Stimulated activated CD4-positive, alpha-beta T cell treated with anti-CD3 and anti-CD28 coated beads, Interleukin-1b, Interleukin-23, amount 100 ng/mL, for 1 hour (primary cell): ENCODE measurements at places on chromosomes 6 and 20.

DNA sequence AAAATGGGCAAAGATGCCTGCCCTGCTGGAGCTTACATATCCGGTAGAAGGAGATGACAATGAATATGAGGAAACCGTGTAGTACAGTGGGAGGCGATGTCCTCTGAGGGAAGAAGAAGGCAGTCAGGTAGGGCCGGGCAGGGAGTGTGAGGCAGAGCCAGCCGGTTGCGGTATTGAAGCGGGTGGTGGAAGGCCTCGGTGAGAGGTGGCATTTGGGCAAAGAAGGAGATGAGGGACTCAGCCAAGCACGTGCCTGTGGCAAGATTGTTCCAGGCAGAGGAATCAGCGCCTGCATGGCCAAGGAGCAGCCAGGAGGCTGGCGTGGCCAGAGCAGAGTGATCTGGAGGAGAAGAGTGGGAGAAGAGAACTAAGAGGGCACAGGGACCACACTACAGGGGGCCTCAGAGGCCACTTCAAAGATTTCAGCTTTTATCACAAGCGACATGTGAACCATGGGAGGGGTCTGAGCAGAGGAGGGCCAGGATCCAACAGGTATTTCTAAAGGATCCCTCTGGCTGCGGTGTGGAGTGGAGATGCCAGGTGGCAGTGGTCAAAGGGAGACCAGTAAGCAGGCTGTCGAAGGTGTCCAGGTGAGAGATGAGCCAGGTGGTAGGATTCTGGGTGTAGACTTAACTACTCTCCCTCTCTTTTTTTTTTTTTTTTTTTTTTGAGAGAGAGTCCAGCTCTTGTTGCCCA, 13.8 kb downstream of the MDFI start:
- no peak for DNase-seq

DNA sequence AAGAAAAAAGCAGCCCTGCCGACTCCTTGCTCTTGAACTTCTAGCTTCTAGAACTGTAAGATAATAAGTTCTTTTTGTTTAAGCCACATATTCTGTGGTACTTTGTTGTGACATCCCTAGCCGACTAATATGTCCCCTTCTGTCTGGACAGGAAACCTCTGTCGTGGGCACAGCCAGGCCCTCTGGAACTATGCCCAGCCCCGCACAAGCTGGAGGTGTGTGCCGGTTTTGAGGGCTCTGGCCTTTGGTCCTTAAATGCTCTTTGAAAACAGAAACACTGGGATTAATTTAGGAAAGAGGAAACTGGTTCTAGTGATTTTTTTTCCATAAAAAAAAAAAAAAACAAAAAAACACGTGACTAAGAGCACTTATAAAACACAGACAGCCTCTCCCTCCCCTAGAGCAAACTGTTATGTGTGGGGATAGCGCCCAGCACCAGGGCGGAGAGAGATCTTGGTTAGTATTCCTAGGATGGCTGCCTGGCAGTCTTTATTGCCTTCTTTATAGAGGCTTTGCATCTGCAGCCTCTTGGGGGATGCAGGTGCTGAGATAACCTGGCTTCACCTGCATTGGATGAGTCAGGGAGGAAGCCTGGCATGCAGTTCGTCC, 244.3 kb downstream of the NFATC2 start:
- DNase-seq, result no peak

DNA sequence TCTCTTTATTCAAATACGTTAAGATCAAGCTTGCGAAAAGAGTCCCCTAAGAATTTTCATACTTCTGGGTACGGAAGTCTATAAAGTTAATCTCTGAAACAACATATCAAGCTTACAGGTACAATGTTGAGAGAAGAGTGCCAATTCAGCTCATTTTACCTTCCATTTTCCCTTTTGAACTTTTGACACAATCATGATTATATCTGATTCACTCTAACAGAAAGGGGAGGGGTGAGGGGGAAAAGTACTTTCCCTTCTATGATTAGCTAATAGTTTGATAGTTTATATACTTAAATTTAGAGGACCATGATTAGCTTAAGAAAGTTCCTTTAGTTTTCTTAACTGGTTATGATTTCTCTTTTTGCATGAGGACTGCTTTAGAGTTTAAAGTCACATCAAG, 33.5 kb downstream of the SNX3 start:
- no peak for DNase-seq

- no peak for DNase-seq
Observed at GRCh38 chr20:50305636-50306477, 115.2 kb downstream of the CEBPB start.

DNA sequence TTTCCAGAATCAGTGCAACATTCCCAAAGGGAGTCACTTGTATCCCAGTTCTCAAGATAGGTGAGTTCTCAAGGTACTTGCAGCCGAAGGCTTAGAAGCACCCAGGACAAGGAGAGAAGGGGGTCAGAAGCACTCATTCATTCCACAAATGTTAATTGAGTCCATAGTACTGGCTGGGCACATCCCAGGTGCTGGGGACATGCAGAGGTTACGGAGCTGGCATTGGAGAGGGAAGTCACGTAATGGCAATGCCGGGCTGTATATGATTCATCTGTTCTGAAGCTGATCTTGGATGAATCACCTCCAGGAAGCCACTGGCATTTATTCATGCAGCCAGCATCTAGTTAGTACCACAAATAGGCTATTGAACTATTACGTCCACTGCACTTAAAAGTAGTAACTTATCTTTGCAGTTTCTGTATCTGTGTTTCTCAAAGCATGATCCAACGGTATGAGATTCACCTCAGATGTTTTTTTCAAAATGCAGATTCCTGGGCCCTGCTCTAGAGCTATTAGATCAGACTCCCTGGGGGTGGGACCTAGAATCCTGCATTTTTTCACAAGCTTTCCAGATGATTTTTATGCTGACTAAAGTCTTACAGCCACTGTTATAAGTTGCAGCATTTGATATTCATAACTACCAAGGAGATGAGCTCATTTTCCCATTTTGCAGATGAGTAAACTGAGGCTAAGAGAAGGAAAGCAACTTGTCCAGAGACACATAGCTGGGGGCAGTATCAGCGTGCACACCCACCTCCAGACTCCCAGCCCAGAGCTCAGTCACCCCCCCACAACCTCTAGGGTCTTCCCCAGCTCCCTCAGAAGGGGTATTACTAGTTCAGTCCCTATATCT, 44.1 kb upstream of the ID1 start:
- DNase-seq, result no peak

DNA sequence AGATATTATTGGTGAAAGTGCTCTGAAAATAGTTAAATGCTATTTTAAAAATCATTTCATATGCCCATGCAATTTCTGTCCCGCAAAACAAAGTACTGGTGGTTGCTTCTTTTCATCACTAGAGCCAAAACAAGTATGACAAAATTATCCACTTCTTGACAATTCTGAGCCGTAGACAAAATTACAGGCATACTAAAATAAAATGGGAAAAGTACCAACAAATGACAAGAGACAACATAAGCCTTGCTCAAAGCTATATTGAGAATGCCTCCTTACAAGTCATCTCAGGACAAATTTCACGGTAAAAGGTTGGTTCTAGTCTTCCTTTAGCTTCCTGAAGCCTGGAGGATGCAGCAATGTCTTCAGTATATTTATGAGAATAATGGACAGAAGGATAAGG, 28.9 kb downstream of the NDRG3 start:
- no peak for DNase-seq
